ENCODE measurements at places on chromosomes 7 and 10.

- DNase-seq = peak; percentile 45
Measured at GRCh38 chr10:6300106-6300783, 97.5 kb downstream of the PFKFB3 start.

GRCh38 chr10:114956466-114956865 lies 18.5 kb downstream of the TRUB1 start:
- no peak for DNase-seq

- no peak for DNase-seq
Measured at GRCh38 chr7:28706584-28706983, 251.5 kb downstream of the TRIL start.

DNA sequence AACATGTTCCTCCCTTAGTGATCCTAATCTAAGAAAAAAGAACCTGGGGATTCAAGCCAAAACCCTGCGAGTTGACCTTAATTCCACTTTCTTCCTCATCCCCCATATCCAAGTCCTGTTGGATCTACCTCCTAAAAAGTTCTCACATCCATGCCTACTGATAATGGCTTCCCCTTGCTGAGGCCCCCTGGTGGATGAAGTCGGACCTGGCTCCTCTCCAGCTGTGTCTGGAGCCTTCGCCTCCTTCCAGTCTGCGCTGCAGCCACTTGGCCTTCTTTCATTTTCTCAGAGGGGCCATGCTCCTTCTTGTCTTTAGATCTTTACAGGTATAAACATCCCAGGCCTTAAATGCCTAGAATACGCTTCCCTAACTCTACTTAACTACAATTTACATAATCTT lies 8.1 kb downstream of the PDE1C start:
- no peak for DNase-seq

GRCh38 chr7:138067774-138068173 lies 8.5 kb upstream of the AKR1D1 start:
- DNase-seq = no peak

- no peak for DNase-seq
Measured at GRCh38 chr10:36253731-36254130, 611.6 kb upstream of the FZD8 start.

- no peak for DNase-seq
Measured at GRCh38 chr10:75332081-75332480, 69.5 kb downstream of the ZNF503 start.

DNA sequence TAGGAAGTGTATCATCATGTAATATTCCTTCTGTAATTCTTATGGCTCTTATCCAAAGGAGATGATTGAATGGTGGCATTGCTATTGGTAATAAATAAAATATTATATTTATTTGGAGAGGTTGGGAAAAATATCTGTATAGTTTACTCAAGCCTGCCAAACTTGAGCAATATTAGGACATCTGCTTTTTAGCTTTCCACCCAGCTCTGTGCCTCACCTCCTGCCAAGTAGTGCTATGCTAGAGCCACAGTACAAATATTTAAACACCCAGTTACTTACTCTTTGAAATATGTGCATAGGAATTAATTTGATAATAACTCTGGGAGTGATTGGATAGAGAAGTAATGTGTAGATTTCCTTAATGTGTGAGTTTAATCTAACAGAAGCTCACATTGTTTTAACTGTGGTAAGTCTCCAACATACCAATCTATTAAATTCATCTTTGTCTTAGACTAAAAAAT lies 129.2 kb downstream of the BBS9 start:
- no peak for DNase-seq

DNA sequence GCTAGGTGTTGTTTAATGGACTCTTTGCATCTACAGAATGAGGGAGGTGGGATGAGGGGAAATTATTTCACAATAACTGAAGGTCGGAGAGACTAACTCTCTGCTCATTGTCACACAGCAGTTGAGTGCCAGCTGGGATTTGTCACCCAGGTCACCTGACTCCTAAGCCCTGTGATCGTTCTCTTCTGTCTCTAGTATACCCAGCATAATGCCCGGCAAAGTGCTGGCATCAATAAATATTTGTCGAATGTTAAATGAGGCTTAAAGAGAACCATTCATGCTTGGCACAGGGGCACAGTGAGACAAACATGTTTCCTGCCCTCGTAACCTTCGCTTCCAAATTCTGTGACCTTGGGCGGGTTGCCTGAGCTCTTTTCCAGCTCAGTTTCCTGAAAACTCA lies 70.8 kb downstream of the TCF7L2 start:
- no peak for DNase-seq

DNA sequence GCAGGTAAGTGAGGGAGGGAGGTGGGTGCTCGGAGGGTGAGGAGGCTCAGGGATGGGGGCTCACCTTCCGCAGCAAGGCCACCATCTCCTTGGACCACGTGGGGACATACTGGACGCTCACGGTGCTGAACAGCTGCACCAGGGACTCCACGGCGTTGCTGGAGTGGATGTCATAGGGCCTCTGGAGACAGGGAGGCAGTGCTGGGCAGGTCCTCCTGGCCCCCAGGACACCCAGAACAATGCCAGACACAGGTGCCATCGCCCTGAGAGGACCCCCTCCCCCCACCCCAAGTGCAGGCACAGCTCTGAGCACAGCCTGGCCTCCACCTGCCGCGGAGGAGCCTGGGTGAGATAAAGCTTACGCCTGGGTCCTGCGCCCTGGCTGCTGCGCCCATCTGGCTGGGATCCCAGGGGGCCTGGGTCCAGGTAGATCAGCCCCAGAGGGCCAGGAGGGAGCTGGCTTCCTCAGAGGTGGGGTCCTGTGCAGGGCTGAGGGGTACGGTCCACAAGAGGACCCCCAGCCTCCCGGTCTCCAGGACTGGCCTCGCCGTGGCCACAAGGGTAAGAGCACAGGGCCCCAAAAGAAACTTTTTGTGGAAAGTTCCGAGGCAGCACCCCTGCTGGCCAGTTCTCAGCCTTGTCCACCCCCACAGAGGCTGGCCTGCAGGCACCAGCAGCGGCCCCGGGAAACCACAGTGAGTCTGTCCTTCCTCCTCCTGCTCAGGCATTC lies 37.8 kb downstream of the DPYSL4 start:
- DNase-seq = no peak

- no peak for DNase-seq
Measured at GRCh38 chr10:108422286-108422685, 1257.8 kb upstream of the SORCS1 start.

GRCh38 chr7:139560678-139561077 lies 37.2 kb downstream of the CLEC2L start:
- DNase-seq = no peak

- no peak for DNase-seq
Measured at GRCh38 chr7:158536871-158537515, 50.6 kb downstream of the PTPRN2 start.

GRCh38 chr10:110408203-110408871 lies 89.4 kb upstream of the DUSP5 start:
- no peak for DNase-seq

GRCh38 chr10:86439544-86439943 lies 72.9 kb upstream of the GRID1 start:
- DNase-seq = no peak

DNA sequence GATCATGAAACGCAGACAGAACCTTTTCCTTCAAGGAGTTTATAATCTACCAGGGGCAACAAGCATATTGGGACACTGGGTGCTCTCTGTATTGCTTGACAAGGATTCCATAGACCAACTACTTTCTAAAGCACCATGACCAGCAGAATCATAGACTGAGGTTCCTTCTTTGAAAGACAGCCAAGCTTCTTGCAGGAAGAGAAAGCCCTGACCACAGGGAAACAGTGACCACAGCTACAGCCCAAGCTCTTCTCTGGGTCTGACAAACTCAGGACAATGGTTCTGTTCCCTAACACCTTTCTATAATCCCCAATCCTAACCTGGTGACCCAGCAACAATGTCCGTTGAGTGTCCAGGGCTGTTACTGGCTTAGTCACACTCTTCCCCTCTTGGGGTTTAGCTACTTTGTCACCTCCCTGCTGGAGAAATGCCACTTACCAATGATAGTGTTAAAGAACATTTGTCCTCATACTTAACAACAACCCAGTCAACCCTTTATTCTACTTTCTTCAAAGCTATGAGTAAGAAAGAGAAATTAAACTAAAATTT lies 155.7 kb downstream of the JAZF1 start:
- DNase-seq = no peak

GRCh38 chr7:147079083-147079482 lies 962.5 kb downstream of the CNTNAP2 start:
- DNase-seq = no peak

Measured in CD4-positive, alpha-beta T cell treated with Interleukin-10 for 1 hour (primary cell).